ENCODE measurements at places on chromosomes 2 and 18.

DNA sequence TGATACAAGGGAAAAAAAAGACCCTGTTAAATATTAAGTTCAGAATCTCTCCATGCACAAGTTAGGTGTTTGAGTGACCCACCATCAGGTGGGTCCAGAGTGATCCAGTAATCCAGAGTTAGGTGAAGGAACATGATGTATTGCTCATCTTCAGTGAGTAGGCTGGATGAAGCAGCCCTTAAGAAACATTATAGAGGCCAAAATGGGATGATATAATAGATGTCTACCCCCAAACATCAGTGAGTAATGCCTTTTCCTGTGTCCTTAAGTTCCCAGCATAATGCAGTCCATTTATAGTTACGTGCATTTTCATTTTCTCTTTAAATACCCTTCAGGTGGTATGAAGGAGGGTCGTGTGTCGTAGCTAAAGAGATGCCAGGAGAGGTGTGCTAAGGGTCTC, 89.6 kb downstream of the MAP4K4 start:
- DNase-seq = no peak

- no peak for DNase-seq
Measured at GRCh38 chr18:8208716-8209115, 400.5 kb upstream of the RAB12 start.

DNA sequence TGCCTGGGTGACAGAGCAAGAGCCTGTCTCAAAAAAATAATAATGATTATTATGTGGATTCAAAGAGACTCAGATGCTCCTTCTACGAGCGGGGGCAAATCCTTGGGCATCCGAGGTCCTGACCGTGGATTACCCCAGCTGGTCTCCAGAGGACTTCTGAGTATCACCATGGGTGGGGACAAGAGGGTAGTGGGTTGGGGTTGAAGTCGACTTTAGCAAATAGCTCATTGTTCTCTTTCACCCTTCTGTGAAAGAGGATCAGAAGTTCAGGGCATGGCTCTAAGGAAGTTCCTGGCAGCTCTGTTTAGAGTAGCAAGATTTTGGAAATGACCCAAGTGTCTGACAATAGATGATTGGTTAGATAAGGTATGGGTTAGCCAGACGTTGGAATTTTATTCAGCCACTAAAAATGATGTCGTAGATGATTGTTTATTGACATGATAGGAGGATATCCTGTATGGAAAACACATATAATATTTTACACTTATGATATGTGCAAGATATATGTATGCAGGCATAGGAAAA, 59.0 kb upstream of the SPRED2 start:
- no peak for DNase-seq

DNA sequence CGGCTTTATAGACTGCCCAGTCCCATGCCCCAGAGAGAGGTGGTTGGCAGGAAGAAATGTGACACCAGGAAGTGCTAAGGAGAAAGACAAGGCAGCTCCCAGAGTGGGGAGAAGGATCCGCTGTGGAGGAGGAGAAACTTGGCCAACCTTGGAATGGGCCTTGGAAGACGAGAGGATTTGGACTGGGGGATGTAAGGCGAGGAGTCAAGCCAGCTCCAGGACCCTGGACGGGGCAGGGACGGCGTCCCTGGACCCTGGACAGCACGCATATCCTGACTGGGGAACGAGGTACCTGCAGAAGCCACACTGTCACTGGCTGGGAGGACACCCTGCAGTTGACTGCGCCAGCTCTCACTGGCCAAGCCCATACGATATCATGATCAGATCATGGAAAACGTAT, 153.4 kb downstream of the BCL2 start:
- DNase-seq = no peak

DNA sequence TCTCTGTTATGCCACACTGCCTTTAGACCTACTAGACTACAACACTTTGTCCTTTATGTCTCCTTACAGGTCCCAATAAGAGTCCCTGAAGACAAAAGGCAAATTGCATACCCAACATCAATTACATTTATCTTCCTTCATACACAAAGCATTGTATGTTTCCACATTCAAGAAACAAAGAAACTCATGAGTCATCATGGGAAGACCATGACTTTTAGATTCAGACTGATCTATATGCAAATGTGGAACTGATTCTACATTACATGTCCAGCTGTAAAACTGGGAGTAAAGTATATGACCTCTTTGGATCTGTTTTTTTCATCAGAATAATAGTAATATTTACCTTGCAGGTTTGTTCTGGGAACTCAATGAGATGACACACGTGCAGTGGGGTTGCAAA, 25.2 kb upstream of the HNMT start:
- no peak for DNase-seq

GRCh38 chr2:127593228-127594115, 52.5 kb upstream of the GPR17 start:
- no peak for DNase-seq

DNA sequence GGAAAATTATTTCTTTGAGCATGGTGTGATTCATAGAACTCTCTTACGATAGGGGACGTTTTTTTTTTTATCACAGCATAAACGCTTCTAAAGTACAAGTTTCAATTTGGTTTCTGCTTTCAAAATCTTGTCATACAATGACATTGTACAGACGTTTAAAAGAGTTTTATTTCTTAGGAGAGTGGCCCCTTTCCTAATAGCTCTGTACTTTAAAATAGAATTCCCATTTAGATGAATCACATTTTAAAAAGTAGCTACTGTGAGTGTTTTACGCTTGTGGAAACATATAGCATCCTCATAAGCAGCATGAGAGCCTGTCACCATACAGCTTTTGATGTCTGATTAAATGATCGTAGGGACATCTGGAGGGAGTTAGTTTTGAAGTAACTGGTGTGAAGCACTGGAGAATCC, 510.9 kb downstream of the PARD3B start:
- DNase-seq = no peak

DNA sequence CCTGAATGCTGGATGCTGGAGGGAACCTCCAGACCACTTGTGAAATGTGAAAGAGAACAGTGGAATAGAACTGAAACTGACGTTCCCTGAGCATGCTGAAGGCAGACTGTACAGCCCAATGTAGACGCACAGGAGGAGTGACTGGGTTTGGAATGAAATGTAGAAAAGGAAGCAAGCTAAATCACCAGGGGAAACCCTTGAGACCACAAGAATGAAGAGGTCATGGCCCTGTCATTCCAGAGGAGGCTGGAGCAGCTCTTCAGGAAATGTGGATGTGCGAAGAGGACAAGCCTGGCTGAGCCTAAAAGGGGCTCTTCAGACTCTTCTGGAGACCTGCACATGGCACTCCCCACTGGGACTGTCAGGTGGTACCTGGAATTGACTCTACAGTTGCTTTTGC, 118.5 kb upstream of the ALPP start:
- no peak for DNase-seq
